ENCODE measurements at places on chromosomes 6 and 20.
A peak's percentile ranks its signal among the peaks of the same experiment; 100 is the strongest.

GRCh38 chr20:2295886-2296515 is at the start of gene TGM3:
Gene TGM3 (plus strand): TSS chr20:2296001. CDS start chr20:2296064, 63 bp downstream.
- DNase-seq = no peak

DNA sequence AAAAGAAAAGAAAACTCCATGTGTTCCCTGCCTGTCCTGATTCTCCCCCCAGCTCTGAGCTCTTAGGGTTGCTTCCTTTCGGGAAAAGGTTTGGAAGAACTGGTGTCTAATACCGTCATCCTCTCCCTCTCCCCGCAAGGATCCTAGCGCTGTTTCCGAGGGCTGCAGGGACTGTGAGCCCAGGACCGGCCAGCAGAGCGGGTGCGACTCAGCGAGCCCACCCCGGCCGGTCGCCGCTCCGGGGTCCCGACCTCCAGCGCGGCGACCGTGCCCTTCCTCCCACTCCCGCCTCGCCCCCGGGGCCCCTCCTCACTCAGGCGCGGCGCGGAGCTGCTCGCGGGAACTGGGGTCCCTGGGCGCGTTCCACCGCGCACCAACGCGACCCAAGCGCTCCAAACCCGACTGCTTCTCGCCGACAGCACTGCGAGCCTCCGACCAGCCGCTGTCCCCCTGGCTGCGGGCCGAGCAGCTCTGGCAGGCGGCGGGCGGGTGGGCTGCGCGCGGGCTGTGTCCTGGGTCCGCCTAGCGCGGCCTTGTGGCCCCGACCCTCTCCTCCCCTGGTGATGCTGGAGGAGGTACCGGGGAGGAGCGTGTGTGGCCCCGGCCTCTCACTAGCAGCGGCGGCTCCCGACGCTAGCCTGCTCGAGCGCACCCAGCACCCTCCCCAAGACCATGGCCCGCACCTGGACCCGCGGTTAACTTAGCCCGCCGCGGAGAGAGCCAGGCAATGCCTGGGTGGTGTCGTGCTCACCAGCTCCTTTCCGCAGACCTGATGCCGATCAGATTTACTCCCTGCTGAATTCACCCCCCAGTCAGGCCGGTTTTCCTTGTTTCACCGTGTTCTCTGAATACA is at the start of gene PLA2G7:
PLA2G7 (minus strand) TSS at position 509 of the 853 bp plus-strand sequence. CDS start 12,484 bp downstream, outside the sequence.
- DNase-seq = peak; percentile 14

DNA sequence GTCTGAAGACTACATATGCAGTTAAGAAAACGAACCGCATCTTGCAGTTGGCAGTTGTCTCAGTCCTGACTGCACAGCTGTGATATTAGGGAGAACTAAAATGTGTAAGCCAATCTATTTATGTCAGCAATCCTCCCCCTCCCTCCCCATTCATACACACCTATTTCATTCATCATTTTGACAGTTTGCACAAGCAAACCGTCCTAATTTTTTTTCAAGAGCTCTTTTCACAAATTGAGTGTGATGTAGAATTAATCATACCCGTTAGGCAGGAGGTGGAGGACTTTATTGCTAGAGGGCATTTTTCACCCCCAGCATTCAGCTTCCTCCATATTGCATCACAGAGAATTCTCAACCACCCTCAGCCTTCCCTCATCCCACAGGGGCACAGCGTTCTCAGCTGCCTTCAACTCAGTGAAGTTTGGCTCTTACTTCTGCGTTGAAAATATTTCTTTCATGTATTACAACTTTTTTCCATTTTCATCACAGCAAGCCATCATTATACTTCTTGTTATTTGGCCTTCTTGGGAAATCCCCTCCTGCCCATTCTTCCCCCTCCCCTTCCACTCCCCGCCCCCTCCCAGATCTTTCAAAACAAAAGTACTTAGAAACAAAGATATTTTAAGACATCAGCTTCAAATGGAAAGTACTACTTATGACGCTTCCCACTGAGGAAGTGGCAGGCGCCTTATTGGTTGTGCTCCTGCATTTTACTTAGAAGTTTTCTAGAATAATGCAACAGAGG is 37.5 kb downstream of the NOX3 start:
- DNase-seq = peak; percentile 75

GRCh38 chr6:40340957-40341356 is 246.2 kb downstream of the LRFN2 start:
- DNase-seq = no peak

GRCh38 chr20:8361006-8361652 is 229.1 kb downstream of the PLCB1 start:
- peak; percentile 12 for DNase-seq

GRCh38 chr6:99344289-99344688 is 5.2 kb downstream of the FAXC start:
- peak; percentile 22 for DNase-seq

- no peak for DNase-seq
Observed at GRCh38 chr6:53433261-53433950, 84.7 kb upstream of the ELOVL5 start.

GRCh38 chr6:38738261-38738660 is 23.1 kb downstream of the DNAH8 start:
- no peak for DNase-seq
